ENCODE measurements at places on chromosomes 7 and 10.

- DNase-seq: peak; percentile 63
These were observed 47.0 kb downstream of the AMZ1 start for GRCh38 chr7:2734751-2735571.

GRCh38 chr10:108616559-108617285 is 1306.6 kb downstream of the XPNPEP1 start:
- DNase-seq: no peak

GRCh38 chr10:28139138-28139537 is 140.3 kb upstream of the ODAD2 start:
- no peak for DNase-seq

DNA sequence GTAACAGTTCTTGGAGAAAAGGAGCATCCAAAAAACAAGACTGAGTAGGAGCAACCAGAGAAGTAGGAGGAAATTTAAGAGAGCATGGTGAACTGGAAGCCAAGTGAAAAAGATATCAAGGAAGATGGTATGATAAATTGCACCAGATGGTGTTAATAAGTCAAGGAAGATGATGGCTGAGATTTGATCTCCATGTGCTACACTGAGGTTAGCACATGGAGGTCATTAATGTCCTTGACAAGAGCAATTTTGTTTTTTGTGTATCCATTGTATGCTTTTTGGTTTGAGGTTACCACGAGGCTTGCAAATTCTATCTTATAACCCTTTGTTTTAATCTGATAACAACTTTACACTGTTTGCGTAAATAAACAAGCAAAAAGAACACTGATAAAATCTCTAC is 11.3 kb upstream of the PTTG1IP2 start:
- no peak for DNase-seq

DNA sequence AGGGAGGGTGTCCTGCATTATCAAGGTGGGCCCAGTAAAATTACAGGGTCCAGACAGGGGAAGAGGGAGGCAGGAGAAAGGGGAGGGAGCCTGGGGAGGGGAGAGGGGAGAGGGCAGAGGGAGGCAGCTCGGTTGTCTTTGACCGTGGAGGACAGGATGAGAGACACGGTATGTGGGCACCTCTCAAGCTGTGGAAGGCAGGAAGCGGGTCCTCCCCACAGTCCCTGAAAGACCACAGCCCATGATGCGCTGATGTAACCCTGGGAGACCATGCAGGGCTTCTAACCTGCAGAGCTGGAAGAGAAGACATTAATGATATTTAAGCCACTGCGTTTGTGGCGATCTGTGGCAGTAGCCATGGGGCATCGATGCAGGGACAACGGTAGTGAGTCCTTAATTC is 27.2 kb upstream of the MNX1 start:
- DNase-seq: no peak

GRCh38 chr7:117793521-117793920 is 79.7 kb downstream of the CTTNBP2 start:
- no peak for DNase-seq

DNA sequence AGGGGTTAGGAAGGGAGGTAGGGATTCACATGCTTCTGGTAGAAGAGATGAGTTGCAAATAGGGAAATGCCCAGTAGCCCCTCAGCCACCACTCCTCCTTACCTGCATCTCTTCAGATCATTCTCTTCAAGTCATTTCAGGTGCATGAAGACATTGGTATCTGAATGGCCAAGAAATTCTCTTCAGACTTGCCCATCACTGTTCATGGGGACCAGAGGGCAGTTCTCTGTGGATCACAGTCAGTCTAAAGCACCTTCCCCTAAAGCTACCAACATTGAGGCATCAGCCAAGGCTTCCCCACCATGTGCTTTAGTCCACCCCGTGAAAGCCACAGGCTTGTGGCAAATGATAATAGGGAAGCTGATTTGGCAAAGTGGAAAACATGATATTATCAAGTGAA is 319.4 kb upstream of the ZNF32 start:
- no peak for DNase-seq

DNA sequence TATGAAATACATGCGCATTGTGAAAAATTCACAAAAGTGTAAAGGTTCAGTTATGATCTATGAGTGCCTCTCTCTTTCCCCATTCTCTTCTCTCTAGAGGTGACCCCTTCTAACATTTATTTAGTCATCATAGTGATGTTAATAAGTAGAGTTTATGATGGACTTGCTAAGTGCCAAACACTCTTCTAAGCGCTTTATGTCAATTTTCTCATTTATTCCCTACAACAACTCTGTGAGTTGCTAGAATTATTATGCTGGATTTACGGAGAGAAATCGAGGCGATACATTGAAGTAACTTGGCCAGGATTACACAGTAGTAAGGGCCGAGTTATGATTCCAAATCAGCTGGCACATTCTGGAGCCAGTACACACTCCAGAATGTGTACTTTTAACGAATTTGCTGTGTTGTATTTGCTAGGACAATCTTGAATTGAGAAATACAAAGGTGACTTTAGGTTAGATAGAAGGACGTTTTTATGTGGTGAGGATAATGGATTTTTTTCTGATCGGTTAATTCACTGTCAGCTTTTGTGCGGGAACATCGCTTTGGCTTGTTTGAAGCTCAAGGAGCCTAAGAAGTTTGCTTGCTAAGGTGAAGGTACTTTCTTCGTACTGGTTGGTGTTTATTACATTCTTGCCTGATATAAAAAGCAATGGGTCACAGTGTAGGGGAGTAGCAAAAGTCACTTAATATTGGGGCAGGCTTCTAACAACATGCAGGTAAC is 1.4 kb downstream of the ATRNL1 start:
- DNase-seq: no peak

- DNase-seq: peak; percentile 38
These were observed 4.3 kb downstream of the IRF5 start for GRCh38 chr7:128941946-128942526.

DNA sequence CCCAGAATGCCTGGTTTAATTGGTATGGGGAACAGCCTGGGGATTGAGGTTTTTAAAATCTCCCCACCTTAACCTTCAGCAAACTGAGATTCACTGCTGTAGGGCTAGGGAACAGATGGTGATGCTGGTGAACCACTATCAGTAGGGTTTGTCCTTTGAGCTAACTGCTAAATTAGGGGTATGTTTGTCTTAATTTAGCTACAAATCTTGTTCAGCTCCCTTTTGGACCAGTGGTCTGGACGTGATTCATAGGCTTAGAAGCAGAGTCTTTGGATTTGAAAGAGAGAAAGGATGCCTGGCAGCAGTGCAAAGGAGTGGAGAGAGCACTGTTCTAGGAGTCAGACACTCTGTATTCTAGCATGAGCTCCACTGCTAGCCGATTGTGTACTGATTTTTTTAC is 2.8 kb downstream of the HDAC9 start:
- DNase-seq: no peak

DNA sequence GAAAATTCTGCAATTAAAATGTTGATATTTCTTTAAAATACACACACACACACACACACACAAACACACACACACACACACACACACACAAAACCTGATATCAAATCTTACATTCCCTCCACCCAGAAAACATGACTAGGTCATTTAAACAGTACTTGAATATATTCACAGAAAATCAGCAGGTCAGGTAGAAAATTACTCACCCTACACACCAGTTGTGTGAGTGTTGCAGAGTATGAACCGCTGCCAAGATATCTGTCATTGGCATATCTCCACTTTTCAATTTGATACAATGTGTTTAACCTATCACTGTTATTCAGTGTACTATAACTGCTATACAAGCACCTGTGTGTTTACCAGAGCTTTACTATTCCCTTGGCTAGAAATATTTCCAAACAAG is 283.6 kb upstream of the LRRTM3 start:
- no peak for DNase-seq

- no peak for DNase-seq
These were observed 1196.9 kb downstream of the SORCS3 start for GRCh38 chr10:105837951-105838350.

DNA sequence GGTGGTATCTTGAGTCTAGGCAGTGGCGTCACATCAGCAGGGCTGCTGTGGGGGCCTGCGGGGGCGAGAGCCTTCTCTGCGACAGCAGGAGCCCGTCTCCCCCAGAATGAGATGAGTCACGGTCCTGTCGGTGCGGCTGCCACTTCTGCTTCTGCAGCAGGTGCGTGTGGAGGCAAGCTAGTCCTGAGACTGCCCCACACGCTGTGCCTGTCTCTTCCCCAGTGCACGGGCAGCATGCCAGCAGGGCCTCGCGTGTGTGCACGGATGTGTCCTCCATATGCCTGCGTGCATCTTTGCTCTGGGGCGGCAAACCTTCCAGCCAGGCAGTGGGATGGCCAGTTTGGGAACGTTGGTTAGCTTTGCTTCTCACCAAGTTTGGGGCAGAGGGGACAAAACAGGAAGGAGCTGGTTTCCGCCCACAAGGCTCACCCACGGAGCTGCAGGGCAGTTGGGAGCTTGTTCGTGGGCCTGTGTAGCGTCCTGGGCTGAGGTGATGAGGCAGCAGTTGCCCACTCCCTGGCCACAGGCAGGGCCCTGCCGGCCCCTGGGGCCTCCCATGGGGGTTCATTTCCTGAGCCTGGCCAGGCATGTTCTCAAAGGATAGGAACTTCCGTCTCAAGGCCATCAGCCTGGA is 60.8 kb upstream of the PPIF start:
- peak; percentile 93 for DNase-seq

DNA sequence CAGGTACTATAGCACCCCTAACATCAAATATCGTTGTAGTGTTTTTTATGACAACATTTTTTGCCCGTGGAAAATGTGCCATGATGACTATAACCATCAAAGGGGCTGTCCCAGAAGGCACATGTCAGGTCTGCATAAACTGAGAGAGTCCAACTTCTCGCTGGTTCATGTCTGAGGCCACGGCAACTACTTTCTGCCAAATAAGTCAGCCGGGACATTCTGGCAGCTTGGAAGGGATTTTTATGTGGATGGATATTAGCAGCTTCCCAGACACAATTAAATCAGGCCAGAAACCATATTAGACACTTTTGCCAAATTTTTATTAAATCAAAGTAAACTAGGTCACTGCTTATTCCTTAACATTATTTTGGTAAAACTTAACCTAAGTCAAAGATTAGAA is 477.4 kb upstream of the FZD8 start:
- DNase-seq: no peak

DNA sequence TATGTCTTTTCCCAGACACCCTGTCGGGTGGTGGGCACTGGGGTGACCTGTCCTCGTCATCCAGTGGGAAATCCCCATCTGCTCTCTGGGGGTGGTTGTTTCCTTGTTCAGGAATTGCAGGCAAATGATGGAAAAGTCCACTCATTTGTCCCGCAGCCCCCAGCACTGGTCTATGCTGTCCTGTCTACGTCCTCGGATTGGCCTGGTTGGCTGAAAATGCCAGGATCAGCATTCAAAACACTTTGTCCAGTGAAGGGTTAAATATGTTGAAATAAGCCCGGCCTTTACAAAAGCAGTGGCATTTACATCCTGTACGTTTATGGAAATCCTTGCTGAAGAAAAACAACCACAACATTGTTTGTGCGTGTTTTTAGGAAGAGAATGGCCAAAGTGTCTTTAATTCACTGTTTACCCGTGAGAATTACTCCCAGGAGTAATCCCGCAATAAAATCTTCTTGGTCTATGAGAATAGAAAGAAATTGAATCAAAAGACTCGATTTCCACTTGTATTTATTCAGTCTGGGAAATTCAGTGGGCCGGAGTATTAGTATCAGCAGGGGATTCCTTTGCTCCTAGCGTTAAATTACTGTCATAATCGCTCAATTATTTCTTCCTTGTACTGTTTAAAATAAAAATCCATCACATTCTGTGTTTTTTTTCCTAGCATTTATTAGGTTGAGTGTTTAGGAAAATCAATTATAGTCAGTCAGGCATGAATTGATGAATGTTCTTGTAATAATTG is 116.8 kb upstream of the SH2B2 start:
- no peak for DNase-seq

DNA sequence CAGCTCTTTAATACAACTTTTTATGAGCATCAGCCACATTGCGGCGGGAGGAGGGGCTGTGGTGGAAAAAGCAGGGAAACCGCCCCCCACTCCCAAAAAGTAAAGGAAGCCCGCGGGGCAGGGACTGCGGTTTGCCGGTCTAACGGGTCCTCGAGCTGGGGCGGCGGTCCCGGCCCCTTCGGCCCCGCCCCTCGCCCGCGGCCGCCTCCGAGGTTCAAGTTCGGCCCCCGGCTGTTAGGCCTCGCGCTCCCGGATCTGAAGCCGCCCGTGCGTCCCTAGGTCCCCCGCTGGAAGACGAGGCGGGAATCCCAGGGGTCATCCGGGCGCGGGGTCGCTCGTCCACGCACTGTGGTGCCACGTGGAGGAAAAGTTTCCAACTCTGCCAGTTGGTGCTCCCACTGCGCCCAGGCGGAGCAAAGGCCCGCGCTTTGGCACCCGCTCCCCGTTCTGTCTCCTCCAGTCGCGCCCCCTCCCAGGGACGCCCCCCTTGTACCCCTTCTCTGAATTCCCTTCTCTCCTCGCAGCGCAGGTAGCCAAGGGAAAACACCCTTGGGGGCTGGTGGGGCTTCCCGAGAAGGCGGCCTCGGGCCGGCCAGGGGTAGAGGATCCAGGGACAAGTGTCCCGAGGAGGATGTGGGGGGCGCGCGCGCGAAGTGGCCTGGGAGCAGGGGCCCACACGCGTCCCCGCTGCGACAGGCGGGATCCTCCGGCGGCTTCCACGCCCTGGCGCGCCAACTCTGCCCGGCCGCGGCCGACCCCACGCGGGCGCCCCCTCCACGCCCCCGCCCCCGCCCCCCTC is 798 bp upstream of the AUTS2 start:
- DNase-seq: peak; percentile 62

GRCh38 chr7:36149694-36150452 is 3.2 kb upstream of the EEPD1 start:
- no peak for DNase-seq

DNA sequence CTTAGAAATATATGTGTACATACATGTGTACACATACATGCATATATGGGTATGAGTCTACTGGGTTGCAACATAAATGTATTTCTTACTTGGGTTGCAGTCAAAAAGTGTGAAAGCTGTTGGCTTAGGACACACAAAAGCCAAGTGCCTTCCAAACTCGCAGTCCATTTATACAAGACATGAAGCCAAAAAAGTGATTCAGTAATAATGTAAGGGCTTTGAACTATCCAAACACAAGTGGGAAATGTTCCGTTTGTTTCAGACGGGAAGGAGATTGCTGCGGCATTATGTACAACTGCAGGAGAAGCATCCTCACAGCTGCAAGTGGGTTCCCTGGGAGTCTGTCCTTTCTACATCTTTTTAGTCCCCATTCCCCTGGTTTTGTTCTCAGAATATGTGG is 513.6 kb downstream of the SORCS3 start:
- DNase-seq: no peak

- no peak for DNase-seq
These were observed 99.6 kb upstream of the PAX2 start for GRCh38 chr10:100645613-100646392.

GRCh38 chr7:136637813-136638212 is 230.6 kb upstream of the CHRM2 start:
- no peak for DNase-seq

GRCh38 chr10:8017277-8017676 is 37.2 kb upstream of the GATA3 start:
- DNase-seq: no peak

- DNase-seq: no peak
These were observed 472.6 kb upstream of the CNTNAP2 start for GRCh38 chr7:145643981-145644380.

DNA sequence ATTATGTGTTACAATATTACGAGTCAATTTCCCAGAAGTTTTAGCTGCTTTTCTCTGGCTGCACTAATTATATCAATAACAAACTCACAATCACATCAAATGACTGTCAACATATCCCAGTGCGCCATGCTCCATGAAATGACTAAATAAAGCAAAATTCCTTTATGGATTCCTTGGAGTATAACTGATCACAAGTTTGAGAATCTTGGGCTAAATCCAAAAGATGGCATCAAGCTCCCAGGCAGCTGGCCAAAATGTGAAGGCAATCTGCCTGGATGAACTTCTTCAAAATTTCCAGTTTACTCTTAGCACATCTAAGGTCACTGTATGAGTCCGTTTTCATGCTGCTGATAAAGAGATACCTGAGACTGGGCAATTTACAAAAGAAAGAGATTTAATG is 210.8 kb downstream of the CCSER2 start:
- no peak for DNase-seq

All from activated CD8-positive, alpha-beta memory T cell treated with anti-CD3 and anti-CD28 coated beads for 24 hours (primary cell).